ENCODE measurements at places on chromosomes 6 and 20. TPM values are rescaled to one million over a fixed set of nuclear protein-coding genes. Genes with fewer than 3 reads are reported as not detected.

GRCh38 chr20:44593751-44594150 lies 11.4 kb downstream of the PKIG start:
- no peak for DNase-seq

GRCh38 chr20:32572271-32572968 lies 12.7 kb downstream of the NOL4L start:
- DNase-seq = no peak

GRCh38 chr6:39196673-39197091 lies 32.6 kb downstream of the KCNK5 start:
- no peak for DNase-seq

DNA sequence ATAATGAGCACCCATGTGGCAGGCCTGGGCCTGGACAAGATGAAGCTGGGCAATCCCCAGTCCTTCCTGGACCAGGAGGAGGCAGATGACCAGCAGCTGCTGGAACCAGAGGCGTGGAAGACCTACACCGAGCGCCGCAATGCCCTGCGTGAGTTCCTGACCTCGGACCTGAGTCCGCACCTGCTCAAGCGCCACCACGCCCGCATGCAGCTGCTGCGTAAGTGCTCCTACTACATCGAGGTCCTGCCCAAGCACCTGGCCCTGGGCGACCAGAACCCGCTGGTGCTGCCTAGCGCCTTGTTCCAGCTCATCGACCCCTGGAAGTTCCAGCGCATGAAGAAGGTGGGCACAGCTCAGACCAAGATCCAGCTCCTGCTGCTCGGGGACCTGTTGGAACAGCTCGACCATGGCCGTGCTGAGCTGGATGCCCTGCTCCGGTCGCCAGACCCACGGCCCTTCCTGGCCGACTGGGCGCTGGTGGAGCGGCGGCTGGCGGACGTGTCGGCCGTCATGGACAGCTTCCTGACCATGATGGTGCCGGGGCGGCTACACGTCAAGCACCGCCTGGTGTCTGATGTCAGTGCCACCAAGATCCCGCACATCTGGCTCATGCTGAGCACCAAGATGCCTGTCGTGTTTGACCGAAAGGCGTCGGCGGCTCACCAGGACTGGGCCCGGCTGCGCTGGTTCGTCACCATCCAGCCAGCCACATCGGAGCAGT lies 1.9 kb downstream of the FNDC11 start:
- DNase-seq = no peak

DNA sequence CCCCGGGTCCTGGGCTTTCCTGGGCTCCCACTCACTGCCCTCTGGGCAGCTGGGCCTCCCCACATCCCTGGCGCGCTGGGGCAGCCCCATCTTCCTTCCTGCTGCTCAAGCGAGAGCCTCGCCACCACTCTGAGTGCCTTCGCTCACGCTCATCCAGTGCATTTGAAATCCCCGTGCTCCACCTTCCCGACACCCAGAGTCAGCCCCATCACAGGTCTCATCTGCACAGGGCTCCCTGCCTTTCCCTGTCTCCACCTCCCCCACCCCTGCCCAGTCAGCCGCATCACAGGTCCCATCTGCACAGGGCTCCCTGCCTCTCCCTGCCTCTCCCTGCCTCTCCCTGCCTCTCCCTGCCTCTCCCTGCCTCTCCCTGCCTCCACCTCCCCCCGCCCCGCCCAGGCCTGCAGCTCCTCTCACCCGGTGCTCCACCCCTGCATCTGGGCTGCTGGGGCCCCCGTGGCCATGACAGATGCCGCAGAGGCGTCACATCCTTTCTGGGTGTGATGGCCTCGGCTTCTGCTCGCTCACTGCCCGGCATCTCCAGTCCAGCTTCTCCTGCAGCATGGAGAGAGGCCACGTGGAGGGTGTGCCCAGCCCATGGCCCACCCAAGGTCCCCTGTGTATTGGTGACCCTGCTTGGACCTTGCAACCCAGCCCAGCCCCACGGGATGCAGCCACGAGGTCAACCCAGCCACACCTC lies 9.0 kb upstream of the BHLHE23 start:
- no peak for DNase-seq

DNA sequence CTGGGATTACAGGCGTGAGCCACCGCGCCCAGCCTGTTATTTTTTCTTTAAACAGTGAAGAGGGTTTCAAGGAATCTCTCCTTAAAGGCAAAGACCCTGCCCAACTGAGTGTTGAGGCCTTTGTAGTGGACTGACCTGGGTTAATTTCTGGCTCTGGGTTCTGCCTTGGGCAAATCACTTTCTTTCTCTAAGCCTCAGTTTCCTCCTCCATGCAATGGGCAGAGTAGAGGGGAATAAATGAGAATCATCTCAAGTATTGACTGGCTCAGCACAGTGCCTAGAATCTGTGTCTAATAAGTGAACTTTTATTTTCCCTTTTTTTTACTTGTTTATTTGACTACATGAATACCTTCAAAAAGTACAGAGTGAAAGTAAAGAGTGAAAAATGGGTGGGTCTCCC lies 31.0 kb upstream of the SLC9A8 start:
- DNase-seq = no peak

DNA sequence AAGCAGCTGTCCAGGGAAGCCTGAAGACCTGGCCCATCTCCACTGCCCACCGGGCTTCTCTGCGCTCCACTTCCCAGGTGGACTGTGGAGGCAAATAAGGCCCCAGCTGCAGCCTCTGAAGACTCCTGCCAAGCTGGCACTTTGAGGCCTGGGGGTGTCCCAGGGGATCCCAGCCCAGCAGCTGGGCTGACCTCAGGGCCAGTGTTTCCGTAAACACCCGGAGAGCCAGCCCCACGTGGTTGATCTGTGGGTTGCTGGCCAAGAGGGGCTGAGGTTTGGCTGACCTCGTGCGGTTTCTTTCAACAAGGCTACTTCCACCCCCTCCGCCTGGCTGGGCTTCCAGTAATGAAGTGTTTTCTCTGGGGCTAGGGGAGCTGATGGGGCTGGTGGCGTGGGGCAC lies 12.4 kb upstream of the CCN5 start:
- peak; percentile 97 for DNase-seq

- peak; percentile 16 for DNase-seq
These were observed 56.7 kb downstream of the FILIP1 start for GRCh38 chr6:75436869-75437268.

- DNase-seq = peak; percentile 99
These were observed 18.0 kb downstream of the ATP9A start for GRCh38 chr20:51750037-51750769.

DNA sequence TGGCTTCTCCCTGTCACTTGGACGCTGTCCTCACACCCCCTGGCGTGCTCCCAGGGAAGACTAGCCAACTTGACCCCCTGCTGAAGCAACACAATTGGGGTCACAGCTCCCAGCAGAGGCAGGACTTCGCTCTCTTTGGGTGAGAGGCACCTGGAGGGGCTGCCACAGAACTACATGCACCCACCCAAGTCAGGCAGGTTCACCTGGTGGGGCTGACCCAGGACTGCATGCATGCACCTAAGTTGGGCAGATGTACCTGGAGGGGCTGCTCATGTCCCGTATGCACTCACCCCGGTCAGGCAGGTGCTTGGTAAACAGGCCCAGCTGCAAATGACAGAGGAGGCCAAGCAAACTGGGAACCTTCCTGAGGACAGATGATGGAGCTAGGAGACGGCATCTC lies 154.3 kb upstream of the RPS6KA2 start:
- DNase-seq = no peak

GRCh38 chr6:11494786-11495564 lies 42.6 kb upstream of the TMEM170B start:
- no peak for DNase-seq

DNA sequence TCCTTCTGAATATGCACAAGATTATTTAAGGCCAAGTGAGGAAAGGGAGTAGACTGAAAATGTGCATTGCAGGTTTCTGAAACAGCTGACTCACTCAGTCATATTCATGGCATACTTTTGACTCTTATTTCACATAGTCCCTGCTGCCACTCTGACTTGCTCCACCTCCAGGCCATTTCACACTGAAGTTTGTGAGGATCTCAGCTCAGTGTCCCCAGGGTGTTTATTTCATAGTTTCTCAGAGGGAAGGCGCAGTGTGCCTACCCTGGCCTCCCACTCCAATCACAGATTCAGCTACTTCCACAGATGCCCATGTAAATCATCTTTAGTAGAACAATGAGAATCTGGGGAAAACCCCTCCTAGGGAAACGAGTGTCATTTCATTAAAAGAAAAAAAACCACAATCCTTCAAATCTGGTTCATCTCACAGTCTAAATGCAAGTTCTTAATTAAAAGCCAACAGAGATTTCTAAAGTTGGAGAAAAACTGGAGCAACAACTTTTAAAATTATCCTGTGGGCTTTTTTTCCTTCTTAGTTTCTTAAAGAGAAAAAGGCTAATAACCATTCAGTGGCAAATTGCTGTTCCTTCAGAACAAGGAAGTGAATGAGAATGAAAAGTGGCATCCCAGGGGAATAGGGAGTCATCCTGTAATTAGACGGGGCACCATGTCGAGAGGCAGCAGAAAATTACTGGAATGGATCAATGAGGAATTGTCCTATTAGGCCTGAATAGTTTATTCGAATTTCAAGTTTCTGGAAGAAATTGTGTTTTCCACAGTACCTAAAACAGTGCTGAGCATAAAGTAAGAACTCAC lies 133.6 kb downstream of the TFAP2B start:
- peak; percentile 12 for DNase-seq

- no peak for DNase-seq
These were observed 227.0 kb downstream of the PHACTR1 start for GRCh38 chr6:12943549-12943948.

DNA sequence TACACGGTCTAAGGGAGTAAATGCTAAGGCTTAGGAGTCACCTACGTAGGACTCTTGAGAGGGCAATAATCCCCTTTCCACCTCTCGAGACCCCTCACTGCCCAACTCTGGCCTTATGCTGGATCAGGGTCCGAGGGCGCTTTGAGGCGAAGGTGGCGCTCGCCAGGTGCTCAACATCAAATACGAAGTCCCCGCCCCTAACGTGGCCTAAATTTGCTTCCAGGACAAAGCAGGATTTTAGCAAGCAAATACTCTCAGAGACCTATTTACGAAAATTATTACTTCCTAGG lies 406 bp upstream of the TRIM26 start:
- DNase-seq = no peak

DNA sequence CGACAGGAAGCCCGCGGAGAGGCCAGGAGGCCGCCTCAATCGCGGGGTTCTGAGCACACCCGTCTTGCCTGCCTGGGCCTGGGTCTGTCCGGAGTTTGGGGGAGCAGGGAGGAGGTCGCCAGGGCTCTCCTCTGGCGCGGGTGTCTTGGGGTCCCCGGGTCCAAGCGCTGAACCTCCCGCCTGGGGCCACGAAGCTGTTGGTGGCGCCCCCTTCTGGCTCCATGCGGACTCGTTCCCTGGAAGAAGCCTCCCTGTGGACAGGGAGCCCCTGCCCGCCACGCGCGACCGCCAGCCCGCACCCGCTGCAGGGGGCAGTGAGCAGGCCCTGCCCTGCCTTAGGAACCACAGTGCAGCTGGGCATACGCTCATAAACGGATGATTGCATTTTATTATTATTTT lies 44.7 kb downstream of the MCUR1 start:
- no peak for DNase-seq

DNA sequence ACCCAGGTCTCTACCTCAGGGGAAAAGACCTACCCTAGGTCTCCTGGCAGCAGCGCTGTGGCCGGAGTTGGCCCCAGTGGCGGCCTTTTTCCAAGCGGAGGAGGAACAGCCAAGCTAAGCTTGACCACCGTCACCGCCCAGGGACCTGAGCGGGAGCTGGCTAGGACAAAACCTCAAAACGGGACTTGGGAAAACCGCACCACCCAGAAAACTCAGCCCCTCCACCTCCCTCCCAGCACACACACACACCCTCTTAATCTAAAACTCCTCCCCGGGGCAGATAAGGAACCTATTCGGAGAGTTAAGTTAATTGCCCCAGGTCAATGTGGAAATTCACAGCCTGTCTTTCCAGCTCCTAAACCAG lies 2.7 kb upstream of the TRERF1 start:
- DNase-seq = no peak

GRCh38 chr6:125149256-125150144 lies 4.1 kb upstream of the TPD52L1 start:
- DNase-seq = no peak

GRCh38 chr6:163376187-163376586 lies 38.3 kb upstream of the QKI start:
- no peak for DNase-seq

DNA sequence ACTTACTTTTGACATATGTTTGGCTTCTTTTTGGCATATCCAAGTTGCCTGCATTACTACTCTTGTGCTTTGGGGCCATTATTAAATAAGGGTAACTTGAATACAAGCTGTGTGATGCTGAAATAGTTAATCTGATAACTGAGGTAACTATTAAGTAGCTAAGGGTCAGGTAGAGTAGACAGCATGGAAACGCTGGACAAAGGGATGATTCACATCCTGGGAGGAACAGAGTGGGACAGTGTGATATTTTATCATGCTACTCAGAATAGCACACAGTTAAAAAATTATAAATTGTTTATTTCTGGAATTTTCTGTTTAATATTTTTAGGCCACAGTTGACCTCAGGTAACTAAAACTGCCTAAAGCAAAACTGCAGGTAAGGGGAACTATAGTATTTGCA lies 483.9 kb downstream of the RFPL4B start:
- DNase-seq = peak; percentile 36

DNA sequence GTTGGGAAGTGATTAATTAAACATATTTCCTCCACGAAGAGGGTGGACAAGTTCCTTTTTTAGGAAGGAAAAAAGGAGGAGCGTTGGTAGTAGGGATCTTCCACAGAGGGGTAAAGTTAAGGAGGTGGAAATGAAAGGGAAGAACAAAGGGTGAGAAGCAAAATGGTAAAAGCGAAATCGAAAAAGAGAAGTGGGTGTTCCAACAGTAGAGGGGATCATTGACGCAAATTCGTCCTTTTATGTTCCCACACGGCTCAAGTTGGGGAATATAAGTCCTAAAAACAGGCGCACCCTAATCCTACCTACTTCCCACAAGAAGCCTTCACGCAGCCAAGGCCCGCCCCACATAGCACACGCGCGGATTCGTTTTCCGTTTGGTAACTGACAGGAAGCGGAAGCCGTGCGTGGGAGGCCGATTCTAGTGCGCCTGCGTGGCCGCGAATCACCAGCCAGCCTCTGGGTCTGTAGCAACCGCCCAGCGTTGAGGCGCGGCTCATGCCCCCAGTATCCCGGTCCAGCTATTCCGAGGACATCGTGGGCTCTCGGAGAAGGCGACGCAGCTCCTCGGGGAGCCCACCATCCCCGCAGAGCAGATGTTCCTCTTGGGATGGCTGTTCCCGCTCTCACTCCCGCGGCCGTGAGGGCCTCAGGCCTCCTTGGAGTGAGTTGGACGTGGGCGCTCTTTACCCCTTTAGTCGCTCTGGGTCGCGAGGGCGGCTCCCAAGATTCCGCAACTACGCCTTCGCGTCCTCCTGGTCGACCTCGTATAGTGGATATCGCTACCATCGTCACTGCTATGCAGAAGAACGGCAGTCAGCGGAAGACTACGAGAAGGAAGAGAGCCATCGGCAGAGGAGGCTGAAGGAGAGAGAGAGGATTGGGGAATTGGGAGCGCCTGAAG lies at the start of gene NKAPL:
Gene NKAPL, plus strand, starts transcription at position 421 of the 901 bp plus-strand sequence. Its CDS starts 75 bp downstream, at position 496.
- DNase-seq = peak; percentile 63

The PTCRA gene
- total RNA-seq = not detected

The SCRT2 gene
- total RNA-seq = not detected

The SLC17A1 gene
- not detected for total RNA-seq

The EYS gene
- total RNA-seq = 0.13 TPM

The RFX6 gene
- not detected for total RNA-seq

The TRAPPC3L gene
- under 0.01 TPM for total RNA-seq

The BPIFB2 gene
- total RNA-seq = not detected

The AFDN gene
- 98.2 TPM for total RNA-seq

The CDS2 gene
- 67.0 TPM for total RNA-seq

Measured in dermis microvascular lymphatic vessel endothelial cell (primary cell).